ENCODE measurements at places on chromosomes 6 and 20.

DNA sequence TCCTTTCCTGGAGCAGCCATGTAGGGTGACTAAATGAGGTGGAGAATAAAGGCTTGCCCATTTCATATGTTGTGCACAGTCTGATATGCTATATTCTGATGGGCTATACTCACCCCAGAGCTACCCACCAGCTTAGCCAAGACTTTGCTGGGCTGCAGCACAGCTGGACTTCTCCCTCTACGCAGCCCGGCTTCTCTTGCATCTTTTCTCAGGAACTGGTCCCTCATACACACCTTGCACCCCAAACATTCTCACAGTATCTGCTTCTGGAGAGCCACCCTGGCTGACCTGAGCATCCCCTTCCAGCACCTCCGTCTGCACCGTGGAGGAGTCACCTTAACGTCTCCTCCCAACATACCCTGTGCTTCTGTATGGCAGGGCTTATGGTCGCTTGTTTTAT, 150.8 kb upstream of the PMEPA1 start:
- no peak for DNase-seq

GRCh38 chr6:25035512-25036435, 100.0 kb upstream of the RIPOR2 start:
- no peak for DNase-seq

DNA sequence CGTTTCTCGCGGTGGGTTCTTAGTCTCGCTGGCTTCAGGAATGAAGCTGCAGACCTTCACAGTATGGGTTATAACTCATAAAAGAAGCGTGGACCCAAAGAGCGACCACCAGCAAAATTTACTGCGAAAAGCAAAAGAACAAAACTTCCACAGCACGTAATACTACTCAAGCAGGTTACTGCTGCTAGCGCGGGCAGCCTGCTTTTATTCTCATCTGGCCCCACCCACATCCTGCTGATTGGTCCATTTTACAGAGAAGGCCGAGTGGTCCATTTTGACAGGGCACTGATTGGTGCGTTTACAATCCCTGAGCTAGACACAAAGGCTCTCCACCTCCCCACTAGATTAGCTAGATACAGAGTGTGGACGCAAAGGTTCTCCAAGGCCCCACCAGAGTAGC, 17.4 kb downstream of the LY86 start:
- no peak for DNase-seq

DNA sequence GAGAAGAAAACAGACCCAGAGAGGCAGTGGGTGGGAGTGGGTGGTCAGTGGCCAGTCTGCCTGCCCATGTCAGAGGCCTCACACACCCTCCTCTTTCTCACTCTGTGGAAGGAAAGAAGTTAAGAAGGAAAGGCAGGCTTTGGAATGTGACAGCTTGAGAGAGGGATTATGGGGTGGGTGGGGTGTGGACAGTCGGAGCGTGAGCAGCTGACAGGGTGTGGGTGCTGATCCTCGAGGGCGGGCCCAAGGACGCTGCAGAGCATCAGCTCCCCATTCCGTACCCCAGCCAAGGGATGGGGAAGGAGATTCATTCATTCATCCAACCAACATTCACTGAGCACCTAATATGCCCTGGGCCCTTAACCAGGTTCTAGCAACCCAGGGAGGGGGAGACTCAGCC, 4.8 kb downstream of the TGM6 start:
- no peak for DNase-seq

GRCh38 chr20:40869218-40870147, 159.1 kb upstream of the TOP1 start:
- DNase-seq: no peak

- no peak for DNase-seq
Observed at GRCh38 chr6:91501930-91502329, 915.1 kb upstream of the MAP3K7 start.
